ENCODE measurements at places on chromosomes 3 and 15.

- DNase-seq, result no peak
These were observed 37.4 kb downstream of the SHQ1 start for GRCh38 chr3:72810659-72811434.

DNA sequence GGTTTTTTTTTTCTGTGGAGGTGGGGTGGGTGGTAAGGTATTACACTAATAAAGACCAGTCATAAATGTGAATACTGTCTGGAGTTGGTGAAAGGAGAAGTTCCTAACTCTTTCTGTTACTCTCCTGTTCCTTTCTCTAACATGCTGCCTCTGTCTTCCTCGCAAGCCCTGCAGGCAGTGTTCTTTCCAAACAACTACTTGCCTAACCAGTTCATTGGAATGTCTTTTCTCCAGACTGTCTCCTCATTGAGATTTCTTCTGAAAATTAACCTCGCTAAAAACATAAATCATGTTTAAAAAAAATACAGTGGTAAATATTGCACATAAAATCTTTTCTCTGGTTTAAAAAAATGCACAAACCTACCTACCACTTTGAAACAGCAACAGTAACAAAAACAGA is 135.2 kb downstream of the TP63 start:
- no peak for DNase-seq

GRCh38 chr3:46833346-46834300 is 29.6 kb downstream of the MYL3 start:
- DNase-seq, result no peak

GRCh38 chr15:85024509-85025336 is 43.1 kb downstream of the PDE8A start:
- no peak for DNase-seq

- DNase-seq, result no peak
These were observed 11.0 kb upstream of the GATM start for GRCh38 chr15:45389351-45389750.

GRCh38 chr3:14640157-14640562 is 11.4 kb upstream of the CCDC174 start:
- DNase-seq, result no peak

Measured in stimulated activated CD4-positive, alpha-beta T cell treated with anti-CD3 and anti-CD28 coated beads, Interleukin-4, amount 100 ng/mL, for 24 hours (primary cell).